ENCODE measurements at places on chromosomes 7 and 10.

GRCh38 chr7:47343061-47343455 is 238.9 kb downstream of the TNS3 start:
- DNase-seq = no peak

DNA sequence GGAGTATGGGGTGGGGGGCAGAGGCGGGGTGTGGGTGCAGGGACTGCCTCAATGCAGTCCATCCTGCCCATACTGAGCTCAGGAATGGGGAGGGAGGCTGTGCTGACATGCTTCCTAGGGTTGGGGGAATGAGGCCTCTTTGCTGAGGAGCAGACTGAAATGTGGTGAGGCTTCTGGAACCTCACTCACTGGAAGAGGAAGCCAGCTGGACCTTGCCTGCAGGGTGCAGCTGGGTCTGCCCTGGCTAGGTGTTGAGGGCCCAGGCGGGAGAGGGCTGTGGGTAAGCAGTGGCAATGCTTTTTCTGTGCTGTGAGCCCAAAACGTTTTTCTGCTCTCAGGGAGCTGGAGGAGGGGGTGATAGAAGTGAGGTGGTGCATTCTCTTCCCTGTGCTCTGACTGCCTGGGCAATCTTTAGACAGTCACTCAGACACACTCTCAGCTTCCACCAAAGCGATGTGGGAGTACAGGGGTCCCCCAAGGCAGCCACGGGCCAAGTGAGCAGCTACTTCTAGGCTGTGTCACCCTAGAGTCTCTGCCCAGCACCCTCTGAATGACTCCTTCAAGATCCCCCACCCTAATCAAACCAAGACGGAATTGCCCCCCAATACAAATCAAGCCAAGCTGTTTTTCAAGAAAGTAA is 41.1 kb upstream of the BMPR1A start:
- no peak for DNase-seq

DNA sequence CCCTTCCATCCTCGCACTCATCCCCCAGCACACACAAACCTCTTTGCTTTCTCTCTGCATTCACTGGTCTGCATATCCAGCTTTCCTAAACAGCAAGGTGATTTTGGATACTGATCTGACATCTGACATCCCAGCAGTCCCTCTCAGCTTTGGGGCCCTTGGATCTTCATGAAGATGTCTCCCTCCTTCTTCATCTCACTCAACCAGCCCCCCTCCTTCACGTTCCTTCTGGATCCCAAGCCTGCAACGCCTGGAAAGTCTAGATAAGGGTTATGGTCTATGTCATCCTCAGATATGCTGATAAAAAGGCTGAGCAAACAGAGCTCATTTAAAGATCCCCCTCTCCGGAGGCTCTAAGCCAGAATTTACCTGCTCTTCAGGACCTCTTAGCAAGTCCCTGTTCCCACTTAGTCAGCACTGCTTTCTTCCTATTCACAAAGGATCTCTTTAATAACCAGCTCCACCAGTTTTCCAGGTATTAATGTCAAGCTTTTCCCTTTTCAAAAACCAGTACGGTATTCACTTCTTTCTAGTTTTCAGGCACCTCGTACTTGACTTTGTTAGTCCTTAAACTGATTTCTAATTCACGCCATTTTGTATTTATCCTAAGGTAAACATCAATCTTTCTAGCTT is 38.9 kb downstream of the CREB3L2 start:
- no peak for DNase-seq

GRCh38 chr7:26348234-26348851 is 56.7 kb downstream of the SNX10 start:
- no peak for DNase-seq

- DNase-seq = no peak
These were observed 59.1 kb upstream of the INPP5A start for GRCh38 chr10:132478341-132479023.

DNA sequence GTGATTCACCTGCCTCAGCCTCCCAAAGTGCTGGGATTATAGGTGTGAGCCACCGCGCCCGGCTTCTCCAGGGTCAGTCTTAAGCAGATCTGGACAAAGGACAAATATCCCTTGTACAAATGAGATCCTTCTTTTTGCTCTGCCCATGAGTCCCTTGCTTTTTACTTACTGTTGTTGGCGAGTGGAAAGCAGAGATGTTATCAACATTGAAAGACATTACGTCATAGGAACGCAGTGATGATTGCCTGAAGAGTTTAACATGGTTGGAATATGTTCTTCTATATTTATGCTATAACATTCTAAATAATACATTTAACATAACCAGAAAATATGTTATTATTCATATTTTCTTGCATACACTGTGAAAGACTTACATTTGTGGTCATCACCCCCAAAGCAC is 644.3 kb upstream of the LRRN3 start:
- no peak for DNase-seq

- no peak for DNase-seq
These were observed 62.7 kb downstream of the LRRC4 start for GRCh38 chr7:127968547-127968946.

GRCh38 chr7:151339651-151340382 is 1.8 kb upstream of the NUB1 start:
- no peak for DNase-seq

DNA sequence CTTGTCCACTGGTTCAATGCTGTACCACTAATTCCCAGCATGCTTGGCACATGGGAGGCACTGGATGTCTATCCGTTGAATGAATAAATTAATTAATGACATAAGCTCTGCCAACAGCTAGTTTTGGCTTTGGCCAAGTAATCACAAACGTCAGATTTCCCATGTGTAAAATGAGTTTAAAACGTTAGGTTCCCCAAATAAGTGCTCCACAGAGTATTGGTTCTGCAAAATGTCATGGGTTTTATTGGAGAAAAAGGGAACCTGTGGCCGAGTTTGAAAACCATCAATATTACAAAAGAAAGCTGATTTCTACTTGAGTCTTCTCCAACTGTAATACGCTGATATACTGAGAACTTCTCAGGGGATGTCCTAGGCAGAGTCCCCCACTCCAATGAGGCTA is 23.2 kb downstream of the ELMO1 start:
- no peak for DNase-seq
